ENCODE measurements at places on chromosomes 16 and 17. TPM values are rescaled to one million over a fixed set of nuclear protein-coding genes. Genes with fewer than 3 reads are reported as not detected.

CA4 gene
- not detected for total RNA-seq

SLC35G6 gene
- total RNA-seq = not detected

OR2C1 gene
- total RNA-seq = not detected

KRTAP4-6 gene
- not detected for total RNA-seq

LPO gene
- not detected for total RNA-seq

ENPP7 gene
- not detected for total RNA-seq

DNA sequence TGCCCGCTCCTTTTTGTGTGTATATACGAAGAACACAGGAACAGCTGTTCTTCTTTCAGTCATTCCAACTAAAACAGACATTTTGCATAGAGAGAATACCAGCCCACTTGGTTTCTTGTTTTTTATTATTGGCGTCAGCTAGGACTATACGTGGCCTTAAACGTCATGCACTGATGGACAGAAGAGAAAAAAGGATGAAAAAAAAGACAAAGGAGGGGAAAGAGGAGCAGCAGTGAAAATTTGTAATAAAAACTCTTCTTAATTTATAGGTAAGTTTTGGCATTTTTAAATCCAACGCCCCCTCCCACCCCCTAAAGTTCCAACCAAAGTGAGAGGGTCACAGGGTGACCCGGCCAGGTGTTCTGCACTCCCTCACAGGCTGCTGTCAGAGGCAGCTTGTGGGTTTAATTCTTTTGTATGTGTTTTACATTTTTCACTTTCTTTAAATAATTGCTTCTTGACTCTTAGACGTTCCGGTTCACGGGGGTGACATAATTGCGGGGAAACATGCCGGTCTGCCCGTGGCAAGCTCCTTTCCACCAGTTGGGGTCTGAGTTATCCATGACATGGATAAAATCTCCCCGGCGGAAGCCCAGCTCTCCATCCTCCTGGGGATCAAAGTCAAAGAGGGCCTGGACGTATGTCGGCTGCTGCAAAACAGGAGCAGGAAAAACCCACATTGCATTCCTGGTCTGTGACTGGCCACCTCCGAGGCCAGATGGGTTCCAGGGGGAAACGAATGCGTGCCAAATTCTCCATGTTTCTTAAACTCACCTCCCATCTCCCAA is 30.9 kb upstream of the SLC25A19 start:
- H3K4me3 ChIP-seq = no peak overlapping the region
- no peak for DNase-seq
- peak overlapping the region; percentile 10 for H3K27ac ChIP-seq
- no peaks in the 10 kb centered on the region for H3K4me1 ChIP-seq
- peaks cover 6% of the 10 kb centered on the region for H3K36me3 ChIP-seq
- no peaks in the 10 kb centered on the region for H3K27me3 ChIP-seq

GRCh38 chr16:85029981-85030401 is 2.4 kb downstream of the KIAA0513 start:
- H3K27me3 ChIP-seq = no peaks in the 10 kb centered on the region
- DNase-seq = no peak
- H3K36me3 ChIP-seq = peaks cover 3% of the 10 kb centered on the region

DNA sequence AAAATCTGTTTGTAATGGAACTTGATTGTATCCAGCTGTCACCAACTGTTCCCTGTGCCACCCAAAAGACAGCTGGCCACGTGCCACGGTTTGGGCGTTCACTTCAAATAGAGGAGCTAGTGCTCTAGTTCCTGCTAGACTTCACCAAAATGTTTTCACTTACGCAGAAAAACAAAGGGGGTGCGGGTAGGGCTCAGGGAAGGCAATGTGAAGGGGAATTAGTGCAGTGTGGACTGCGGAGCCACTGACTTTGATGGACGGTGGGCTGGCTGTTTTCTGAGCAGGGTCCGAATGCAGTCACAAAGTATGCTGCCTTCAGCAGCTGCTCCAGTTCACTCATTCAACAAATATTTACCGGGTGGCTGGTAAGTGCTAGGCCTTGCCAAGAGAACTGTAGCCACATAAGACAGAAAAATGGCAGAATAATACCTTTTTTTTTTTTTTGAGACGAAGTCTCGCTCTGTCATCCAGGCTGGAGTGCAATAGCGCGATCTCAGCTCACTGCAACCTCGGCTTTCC is 7.6 kb upstream of the CYTH1 start:
- no peak overlapping the region for H3K4me3 ChIP-seq
- peaks cover 34% of the 10 kb centered on the region for H3K4me1 ChIP-seq
- H3K27me3 ChIP-seq = no peaks in the 10 kb centered on the region
- H3K36me3 ChIP-seq = peaks cover 17% of the 10 kb centered on the region
- H3K27ac ChIP-seq = peak overlapping the region; percentile 64

- no peaks in the 10 kb centered on the region for H3K36me3 ChIP-seq
- peaks cover 7% of the 10 kb centered on the region for H3K4me1 ChIP-seq
- no peak overlapping the region for H3K4me3 ChIP-seq
- DNase-seq = no peak
- H3K27ac ChIP-seq = no peak overlapping the region
These were observed 226.3 kb downstream of the WWOX start for GRCh38 chr16:78325468-78326352.

DNA sequence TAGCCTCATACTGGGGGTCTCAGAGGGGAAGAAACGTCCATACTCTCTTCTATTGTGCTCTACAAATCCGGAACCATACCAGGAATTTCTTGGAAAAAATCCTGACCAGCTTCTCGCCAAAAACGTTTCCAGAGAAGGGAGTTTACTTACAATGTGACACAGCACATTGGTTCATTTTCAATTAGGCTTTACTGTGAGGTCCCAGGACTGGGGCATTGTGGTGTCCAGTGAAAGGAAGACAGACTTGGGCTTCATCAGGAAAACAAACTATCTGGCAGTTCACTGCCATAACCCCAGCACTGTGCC is 14.7 kb downstream of the MPP2 start:
- no peak overlapping the region for H3K27ac ChIP-seq
- H3K27me3 ChIP-seq = no peaks in the 10 kb centered on the region
- no peaks in the 10 kb centered on the region for H3K4me1 ChIP-seq
- H3K36me3 ChIP-seq = peaks cover 11% of the 10 kb centered on the region
- no peak for DNase-seq
- no peak overlapping the region for H3K4me3 ChIP-seq

DNA sequence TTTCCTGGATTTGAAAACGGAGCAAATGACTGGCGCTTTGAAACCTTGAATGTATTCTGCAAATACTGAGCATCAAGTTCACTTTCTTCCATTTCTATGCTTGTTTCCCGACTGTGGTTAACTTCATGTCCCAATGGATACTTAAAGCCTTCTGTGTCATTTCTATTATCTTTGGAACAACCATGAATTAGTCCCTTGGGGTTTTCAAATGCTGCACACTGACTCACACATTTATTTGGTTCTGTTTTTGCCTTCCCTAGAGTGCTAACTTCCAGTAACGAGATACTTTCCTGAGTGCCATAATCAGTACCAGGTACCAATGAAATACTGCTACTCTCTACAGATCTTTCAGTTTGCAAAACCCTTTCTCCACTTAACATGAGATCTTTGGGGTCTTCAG is 32.3 kb downstream of the BRCA1 start:
- H3K27me3 ChIP-seq = no peaks in the 10 kb centered on the region
- H3K27ac ChIP-seq = peak overlapping the region; percentile 0
- peaks cover 14% of the 10 kb centered on the region for H3K4me1 ChIP-seq
- H3K36me3 ChIP-seq = peaks cover 4% of the 10 kb centered on the region
- no peak for DNase-seq
- H3K4me3 ChIP-seq = no peak overlapping the region

GRCh38 chr17:75087558-75088453 is at the start of gene SLC16A5:
Gene SLC16A5 (plus strand): TSS chr17:75087954. CDS start chr17:75093637, 5,683 bp downstream.
- peak within 1 kb of the TSS; percentile 67 for H3K4me3 ChIP-seq
- H3K36me3 ChIP-seq = no peaks in the 10 kb centered on the region
- H3K27ac ChIP-seq = no peak within 1 kb of the TSS
- no peak for DNase-seq
- H3K4me1 ChIP-seq = peaks cover 40% of the 10 kb centered on the region

DNA sequence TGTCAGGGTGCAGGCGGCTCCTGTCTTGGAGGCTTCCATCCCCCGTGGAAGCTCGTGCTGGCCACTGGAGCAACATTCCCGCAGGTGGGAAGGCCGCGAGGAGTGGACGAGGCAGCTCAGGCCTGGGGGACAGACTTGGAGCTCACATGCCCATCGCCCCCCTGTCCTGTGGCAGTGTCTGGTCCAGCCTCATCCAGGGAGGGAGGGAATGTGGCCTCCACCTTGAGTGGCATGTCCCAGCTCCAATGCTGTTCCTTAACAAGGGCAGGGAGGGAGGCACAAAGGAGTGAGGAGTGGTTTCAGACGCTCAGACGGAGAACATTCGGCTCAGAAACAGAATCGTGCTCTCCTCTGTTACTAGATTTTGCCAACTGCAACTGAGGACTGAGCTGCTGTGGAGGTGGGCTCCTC is 159.4 kb upstream of the CHMP6 start:
- no peaks in the 10 kb centered on the region for H3K27me3 ChIP-seq
- peaks cover 4% of the 10 kb centered on the region for H3K36me3 ChIP-seq
- H3K4me3 ChIP-seq = peak overlapping the region; percentile 79
- peak overlapping the region; percentile 99 for H3K27ac ChIP-seq

Measured in chondrocyte (in vitro differentiated cells).